ENCODE measurements at places on chromosomes 12 and 14.

DNA sequence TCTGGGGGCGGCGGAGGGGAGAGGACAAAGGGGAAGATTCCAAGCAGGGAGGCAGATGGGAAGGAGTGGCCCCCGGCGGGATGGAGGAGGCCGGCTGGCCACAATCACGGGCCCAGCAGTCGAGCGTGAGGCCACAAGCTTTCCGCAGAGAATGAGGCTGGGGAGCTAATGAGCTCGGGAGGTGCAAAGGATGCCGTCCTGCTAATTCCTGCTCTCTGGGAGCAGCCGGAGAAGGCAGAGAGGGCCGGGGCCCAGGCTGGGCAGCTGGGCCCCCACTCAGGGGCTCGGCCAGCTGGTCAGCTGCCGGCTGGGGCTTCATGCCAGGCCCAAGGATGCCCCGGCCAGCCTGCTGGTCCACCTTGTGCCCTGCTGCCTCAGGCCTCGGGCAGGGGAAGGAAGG is 98.1 kb upstream of the LHX5 start:
- DNase-seq, result no peak

- no peak for DNase-seq
Observed at GRCh38 chr14:76228138-76228537, 76.4 kb downstream of the GPATCH2L start.

- DNase-seq, result no peak
Observed at GRCh38 chr12:3105690-3106479, 28.7 kb downstream of the TSPAN9 start.

DNA sequence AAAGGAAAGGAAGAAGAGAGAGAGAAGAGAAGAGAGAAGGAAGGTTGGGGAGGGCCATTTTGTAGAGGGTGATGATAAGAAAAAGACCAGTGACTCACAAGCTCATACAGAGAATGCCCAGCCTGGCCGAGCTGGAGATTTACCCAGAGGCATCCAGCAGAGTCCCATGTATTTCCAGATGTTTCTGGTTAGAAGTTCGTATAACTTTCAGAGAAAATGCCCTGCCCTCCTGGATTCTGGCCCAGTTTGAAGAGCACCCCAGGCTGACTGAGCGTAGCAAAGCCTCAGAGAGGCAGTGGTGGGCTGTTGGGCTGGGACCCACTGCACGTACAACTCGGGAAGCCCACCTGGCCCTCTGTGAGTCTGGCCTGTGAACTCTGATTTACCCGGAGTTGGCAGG is 221.8 kb downstream of the SLC41A2 start:
- DNase-seq, result no peak
